ENCODE measurements at places on chromosomes 5 and 9.
A peak's percentile ranks its signal among the peaks of the same experiment; 100 is the strongest.

DNA sequence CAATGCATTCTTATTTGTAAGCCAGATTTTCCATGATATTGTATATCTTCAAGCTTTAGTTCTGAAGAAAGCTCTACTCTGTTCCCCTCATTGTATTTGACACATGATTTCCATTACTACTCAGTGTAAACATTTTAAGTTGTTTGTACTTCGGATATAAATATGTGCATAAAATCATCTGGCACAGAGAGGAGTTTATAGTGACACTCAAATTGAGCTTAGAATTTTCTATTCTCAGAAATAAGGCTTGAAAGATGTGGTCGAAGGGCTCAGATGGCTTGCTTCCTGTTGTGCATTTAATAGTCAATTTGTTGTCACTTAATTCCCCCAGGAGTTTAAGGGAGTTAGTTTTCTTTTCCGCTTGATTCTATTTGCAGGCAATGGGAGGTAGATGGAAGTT, 88.8 kb downstream of the PPIC start:
- DNase-seq: no peak

DNA sequence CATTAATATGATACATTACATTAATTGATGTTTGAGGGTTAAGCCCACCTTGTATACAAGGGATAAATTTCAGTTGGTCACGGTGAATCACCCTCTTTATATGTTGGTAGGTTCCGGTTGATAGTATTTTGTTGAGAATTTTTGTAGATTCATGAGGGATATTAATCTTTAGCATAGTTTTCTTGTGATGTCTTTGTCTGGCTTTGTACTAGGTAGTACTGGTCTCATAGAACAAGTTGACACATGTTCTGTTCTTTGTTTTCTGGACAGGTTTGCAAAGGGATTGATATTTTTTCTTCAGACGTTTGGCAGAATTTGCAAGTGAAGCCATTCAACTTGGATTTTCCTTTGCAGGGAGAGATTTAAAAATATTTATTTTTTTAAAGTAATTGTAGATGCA, 49.1 kb upstream of the CLK4 start:
- DNase-seq: no peak

GRCh38 chr9:114274217-114274616, 48.7 kb upstream of the ORM1 start:
- no peak for DNase-seq

GRCh38 chr9:121735065-121735792, 83.8 kb downstream of the DAB2IP start:
- DNase-seq: no peak

GRCh38 chr9:124939944-124940343, 939 bp downstream of the GOLGA1 start:
- no peak for DNase-seq

DNA sequence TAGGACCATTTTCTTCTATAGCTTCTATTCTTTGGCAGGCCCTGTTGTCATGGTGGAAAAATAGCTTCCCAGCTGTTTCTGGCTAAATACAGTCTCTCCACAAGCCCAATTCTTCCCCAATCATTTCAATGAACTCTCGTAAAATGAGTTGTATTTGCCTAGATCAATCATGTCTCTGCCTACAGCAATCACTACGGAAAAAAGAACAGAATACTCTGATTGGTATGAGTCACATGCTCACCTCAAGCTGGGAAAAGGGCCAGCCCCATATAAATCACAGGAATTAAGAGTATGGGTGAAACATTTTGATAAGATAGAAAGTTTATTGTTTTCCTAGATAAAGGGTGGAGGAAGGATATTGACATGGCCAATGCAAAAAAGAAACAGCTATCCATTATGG, 711.4 kb downstream of the EFNA5 start:
- no peak for DNase-seq

GRCh38 chr5:4551034-4551433, 589.1 kb upstream of the ADAMTS16 start:
- no peak for DNase-seq

DNA sequence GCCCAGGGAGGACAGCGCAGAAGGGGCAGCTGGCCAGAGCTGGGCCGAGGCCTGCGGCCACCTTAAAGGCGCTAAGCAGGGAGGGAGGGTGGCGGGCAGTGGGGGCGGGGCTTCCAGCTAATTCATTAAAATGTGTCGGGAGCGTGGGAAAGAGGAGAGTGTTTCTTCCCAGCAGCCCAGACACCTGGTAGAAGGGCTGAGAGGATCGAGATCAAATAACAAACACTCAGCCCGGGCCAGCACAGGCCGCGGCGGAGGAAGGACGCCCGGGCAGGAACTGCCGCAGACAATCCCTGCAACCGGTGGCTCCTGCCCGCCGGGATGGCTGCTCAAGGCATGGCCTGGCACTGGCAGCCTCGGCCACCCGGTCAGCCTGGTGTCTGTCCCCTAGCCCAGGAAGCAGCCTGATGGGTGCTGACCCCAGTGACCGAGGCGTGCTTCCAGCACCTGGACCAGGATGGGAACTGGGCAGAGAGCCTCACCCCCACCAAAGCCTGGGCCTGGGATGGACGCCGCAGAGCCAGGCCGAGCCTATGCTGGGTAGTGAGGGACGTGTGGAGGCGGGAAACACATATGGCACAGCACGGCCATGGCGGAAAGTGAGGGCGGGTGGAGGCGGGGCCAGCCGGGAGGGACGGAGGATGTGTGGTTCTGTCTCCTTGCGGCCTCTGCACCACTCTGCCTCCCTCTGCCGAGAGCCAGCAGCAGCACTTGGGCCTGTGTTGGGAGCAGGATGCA, 3.2 kb upstream of the NRARP start:
- no peak for DNase-seq

DNA sequence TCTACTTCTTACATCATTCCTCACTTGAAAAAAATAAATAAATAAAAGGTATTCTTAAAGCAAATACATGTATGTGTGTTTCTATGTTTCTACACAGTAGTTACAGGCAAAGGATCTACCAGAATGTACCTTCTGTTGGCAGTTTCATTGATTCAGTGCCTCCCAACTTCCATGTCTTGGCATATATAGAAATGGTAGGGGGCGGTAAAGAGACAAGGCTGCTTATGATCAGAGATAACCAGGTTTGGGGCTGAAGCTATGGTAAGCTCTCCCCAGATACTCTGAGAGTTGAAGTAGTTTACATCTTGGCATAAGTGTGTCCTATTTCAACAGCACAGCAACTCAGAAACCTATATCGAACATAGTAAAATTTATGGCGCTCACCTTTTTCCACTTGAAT, 1075.4 kb upstream of the C9orf72 start:
- no peak for DNase-seq

DNA sequence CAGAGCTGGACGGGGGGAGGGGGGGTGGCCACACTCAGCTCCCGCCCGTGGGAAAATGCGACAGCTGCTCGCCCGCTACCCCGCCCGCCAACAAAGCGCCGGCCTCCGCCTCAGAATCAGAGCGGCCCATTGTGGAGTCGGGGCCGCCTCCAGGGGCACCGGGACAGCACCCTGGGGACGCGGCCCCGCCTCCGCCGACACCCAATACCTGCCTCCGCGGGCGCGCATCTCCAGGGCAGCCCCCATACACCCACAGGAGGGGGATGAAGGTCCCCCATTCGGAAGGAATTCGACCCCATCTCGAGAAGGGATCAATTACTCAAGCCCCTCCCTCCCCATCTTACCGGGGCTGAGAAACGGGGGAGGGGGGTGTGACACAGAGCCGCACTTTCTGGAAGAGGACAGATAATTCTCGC, 1.3 kb downstream of the NOTCH1 start:
- DNase-seq: peak; percentile 40

- DNase-seq: no peak
Measured at GRCh38 chr9:137357166-137357565, 55.1 kb upstream of the NRARP start.

GRCh38 chr5:127909821-127910220, 173.7 kb upstream of the SLC12A2 start:
- DNase-seq: no peak

DNA sequence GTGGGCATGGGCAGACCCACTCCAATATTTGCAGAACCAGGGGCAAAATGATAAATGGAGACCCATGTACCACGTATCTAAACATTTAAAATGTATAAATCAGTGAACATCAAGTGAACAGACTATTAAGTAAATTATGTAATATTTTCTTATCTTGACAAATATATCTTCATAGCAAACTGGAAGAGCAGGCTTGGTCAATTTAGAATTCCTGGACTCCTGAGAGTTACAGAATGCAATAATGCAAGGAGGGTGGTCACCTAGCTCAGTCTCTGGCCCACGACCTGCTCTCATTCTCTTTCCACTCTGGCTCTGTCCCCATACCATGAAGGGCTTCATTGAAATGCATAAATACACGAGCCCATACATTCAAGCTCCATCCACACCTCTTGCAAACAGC, 398.0 kb downstream of the ENC1 start:
- no peak for DNase-seq

DNA sequence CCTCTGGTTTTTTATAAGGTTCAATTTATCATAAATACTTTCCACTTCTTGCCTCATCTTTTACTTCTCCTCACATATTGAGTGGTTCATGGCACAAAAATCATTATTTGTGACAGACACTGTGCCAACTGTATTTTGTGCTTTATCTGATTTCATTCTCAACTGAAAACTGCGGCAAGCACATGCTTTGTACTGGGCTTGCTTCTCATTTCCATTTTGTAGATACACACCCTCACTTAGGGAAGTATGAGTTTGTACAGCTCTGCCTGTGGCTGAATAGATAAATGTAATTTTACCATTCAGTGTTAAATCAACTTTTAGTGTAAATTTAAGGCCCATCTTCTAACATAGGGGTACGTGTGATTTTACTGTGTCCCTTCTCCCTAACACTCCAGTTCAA, 83.6 kb downstream of the ANXA2R start:
- DNase-seq: no peak

DNA sequence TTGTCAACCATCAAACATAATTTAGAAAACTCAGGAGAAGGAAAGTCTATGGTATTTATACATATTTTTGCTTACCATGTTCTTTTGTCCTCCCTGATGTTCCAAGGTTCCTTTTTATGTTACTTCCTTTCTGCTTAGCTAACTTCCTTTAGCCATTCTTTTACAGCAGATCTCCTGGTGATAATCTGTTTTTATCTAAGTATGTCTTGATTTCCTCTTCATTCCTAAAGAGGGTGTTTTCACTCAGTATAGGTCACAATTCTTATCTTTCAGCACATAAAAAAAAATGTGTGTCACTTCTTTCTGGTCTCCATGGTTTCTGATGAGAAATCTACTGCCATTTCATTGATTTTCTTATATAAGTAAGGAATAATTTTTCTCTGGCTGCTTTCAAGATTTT, 384.4 kb upstream of the PDE4D start:
- no peak for DNase-seq

DNA sequence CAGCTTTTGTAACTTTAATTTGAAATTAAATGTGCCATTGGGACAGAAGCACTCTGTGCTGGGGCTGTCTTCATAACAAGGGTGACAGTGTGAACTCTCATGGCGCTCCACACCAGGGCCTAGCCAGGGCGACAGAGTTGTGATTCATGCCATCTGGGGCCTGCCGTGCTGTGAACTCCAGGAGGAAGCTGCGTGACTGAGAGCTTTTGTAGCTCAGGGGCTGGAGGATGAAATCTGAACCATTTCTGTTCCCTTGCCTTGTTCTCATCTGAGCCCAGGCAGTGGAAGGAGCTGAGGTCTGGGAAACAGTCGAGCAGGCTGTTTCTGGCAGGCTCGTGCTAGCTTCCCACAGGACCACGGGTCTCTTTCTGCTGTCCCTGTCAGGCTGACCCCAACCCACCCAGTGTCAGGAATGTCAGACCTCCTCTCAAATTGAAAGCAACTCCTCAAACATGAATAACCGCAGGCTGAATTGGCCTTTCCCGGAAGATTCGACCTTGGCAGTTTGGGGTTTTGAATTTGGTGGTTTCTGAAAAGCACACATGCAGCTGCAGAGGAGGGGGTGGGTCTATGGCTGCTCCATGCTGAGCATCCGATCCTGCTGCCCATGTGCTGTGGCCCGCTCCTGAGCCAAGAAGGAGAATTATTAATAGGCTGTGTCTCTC, 69.2 kb upstream of the RPS23 start:
- DNase-seq: peak; percentile 67

GRCh38 chr5:132433141-132433540, 57.4 kb downstream of the IRF1 start:
- no peak for DNase-seq

DNA sequence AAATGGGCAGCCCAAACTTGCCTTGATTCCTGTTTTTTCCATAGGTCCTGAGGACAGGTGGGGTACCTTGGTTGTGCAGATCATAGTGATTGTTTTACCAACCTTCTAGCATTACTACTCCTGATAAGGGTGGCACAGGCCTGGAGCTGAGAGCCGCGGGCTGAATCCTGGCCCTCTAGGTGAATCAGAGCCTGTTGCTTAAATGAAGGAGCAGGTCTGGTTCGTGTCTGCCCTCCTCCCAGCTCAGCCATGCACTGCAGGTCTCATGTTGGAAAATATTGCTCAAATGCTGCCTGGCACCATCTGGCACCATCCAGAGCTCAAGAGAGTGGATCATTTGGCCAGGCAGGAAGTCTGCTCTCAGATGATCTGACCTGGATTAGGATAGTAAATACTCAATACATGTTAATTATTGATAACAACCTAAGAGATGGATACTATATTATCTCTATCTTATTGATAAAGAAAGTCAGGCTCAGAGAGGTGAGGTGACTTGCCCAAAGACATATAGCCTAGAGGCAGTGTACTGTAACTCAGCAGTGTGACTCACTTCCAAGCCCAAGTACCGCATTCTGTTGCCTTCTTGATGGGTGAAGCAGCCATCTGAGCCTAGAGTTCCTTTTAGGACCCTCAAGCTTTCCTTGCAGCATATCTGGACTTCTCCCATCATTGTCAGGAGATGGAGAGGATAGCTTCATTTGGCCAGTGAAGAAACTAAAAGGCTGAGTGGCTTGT, 104.3 kb upstream of the PITX1 start:
- DNase-seq: no peak

- DNase-seq: no peak
Measured at GRCh38 chr9:98855592-98855991, 48.1 kb downstream of the GALNT12 start.
